ENCODE measurements at places on chromosomes 12 and 14.

GRCh38 chr12:96036765-96037455, 1.5 kb upstream of the LTA4H start:
- no peak for DNase-seq

DNA sequence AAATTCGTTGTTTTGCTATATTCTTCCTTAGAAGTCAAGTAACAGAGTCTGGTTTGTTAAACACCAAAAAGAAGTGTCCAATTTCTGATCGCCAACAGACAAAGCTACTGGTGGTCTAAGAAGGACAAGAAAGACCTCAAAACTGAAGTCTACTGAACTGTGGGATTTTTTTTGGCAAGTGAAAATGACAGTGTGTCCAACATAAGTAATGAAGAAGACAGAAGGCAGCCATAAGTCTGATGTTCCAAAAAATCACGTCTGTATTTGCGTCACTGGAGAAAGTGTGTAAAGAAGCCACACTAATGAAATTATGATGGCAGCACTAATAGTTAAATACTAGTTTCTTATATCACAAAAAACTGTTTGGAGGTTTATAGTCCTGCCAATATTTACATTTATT, 32.6 kb downstream of the WASHC3 start:
- no peak for DNase-seq

GRCh38 chr14:34857689-34858449, 17.3 kb downstream of the BAZ1A start:
- DNase-seq, result no peak

GRCh38 chr12:130775953-130776856, 60.1 kb upstream of the RIMBP2 start:
- peak; percentile 73 for DNase-seq

DNA sequence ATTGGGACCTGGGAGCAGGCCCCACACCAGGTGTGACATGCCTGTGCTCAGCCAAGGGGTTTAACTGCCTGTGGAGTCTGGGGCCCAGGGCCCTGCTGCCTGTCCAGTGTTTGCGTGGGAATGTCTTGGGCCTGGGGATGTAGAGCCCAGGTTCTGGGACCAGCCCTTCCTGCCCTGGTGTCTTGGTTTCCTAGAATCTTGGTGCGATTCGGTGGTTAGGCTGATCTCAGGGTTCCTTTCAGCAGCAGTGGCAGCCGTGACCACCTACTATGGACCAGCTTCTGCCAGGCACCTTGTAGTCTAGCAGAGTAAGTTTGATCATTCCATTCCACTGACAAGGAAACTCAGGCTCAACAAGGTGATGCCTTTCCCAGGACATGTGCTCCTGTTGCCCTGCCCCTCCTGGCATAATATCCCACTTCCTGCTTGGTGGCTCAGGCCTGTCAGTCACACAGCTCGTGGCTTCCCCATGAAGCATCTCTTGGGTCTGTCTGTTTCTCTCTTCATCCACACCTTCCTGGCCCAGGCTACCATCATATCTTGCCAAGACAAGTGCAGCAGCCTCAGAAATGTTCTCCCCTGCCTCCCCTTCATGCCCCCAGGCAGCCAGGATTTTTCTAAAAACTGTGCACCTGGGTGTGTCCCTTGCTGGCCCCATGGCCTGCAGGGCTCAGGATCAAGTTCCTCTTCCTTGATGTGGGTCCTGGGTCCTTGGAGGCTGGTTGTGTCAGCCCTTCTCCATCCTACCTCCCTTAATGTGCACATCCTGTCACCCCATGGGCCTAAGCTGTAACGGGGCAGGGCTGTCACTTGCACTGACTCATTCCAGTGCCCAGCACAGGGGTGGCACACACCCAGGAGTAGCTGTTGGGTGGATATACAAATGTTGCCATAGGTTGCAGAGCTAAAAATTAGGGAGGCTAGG, 101.6 kb downstream of the SLC25A47 start:
- no peak for DNase-seq

DNA sequence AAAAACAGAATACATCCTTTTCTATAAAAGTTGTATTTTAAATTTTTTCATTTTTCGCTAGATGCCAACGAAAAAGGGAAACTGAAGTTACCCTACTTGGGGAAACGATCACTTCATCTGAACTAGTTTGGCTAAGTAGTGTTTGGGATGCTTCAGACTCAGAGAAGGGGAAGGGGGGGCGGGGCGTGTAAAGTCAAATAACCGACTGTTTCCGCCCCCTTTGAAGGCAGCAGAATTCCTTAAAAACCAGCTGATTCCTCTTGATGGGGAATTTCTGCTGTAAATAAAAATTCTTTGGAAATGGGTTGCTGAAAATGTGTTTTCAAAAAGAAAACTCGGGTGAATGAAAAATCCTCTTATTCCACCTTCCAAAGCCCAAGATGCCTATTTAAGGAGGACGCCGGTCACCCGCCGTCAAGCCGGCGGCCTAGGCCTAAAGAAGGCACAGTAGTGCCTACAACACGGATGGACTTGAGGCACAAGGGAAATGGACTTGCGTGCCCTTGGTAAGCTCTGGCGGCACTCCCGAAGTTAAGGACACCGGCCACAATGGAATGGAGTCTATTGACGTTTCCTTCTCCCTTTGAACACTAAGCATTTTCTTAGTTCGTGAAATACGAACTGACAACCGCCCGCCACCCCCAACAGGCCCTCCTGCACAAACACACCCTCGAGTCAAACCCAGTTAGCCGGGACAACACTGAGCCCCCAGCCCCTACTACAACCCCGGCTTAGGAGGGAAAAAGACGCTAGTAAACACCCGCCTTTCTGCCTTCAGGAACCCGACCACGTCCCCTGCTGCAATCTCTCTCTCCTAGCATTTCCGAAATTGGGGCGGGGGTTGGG, 1.9 kb downstream of the ATXN2 start:
- peak; percentile 40 for DNase-seq
